ENCODE measurements at places on chromosomes 7 and 10.

DNA sequence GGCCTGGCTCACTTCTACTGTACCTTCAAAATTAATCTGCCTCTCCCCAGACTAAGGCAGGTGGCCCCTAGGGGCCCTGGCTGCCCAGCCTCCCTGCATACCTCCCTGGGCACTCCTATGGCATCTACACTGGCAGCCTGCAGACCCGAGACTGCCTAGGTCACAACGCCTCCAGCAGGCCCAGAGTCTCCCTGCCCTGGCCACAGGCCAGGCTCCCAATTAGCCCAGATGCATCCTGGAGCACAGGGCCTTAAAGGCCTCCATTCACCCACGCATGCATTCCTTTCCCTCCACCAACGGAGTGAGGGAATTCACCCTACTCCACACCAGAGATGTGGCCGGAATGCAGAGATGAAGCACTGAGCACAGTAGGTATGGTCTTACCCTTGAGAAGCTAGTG is 1.9 kb downstream of the CHAT start:
- no peak for DNase-seq

DNA sequence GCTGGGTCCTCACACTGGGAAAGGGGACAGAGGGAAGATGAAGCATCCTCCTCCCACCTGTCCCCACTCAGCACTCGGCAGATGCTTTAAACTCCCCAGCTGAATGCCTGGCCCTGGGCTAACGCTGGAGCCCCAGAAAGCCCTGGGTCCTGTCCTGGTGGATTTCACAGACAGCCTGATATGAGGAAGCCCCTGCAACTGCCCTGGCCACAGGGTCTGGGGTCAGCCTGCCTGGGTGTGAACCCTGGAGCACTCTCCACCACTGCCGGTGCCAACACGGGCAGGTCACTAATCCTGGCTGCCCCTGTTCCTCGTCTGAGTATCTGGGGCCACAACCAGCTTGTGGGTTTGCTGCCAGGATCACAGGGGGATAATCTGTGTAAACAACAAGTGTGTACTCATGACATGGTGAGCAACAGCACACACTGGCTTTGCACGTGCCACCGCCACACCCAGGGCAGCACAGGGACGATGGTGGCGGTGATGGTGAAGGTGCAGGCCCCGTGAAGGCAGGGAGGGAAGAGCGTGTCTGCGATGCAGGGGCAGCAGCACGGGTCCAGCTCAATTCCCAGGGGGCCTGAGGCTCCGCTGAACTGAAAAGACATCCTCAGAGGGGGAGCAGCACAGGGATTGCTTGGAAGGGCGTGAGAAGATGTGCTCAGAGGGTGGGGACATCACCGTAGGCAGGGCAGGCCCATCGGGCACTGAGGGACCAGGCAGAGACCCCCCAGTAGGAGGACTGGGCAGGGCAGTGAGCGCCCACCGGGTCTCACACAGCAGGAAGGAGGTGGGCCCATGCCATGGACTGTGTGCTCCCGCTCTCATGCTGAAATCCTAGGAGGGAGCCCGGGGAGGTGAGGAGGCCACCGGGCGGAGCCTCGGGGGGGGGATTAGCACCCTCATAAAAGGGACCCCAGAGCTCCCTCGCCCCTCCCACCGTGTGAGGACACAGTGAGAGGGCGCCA is 238.7 kb downstream of the MAD1L1 start:
- DNase-seq, result no peak

DNA sequence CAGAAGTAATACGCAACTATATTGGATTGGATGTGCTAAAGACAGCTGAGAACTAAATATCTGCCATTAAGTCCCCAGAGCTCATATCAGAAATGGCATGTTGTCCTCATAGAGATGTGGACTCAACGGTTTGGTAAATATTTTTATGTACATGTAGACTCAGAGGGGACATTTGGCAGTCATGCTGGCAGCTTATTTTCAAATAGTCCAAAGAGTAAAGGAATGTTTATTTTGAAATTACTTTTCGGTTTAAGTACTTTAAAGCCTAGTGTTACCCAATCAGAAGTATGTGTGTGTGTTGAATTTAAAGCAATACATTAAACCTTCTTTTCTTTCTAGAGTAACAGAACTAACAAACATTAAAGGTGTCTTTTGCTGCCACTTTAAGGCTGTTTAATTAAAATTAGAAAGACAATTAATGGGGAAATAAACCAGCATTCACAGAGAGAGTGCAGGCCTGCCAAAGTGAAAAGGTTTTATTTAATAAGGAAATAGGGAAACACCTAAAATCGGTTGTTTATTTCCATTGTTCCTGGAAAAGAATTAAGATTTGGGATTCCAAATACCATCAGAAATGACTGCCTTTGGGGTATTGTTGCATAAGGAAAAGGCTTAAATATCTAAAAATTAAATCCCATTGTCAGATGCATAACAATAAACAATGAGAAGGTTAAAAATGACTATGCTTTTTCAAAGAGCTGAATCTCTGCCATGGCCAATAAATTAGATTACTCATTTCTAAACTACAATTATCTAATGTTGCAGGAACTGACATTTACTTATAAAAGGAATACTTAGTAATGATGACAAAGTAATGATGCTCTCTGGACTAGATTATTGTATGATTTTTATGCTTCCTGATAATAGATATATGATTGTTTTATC is 113.4 kb upstream of the AHR start:
- peak; percentile 14 for DNase-seq

DNA sequence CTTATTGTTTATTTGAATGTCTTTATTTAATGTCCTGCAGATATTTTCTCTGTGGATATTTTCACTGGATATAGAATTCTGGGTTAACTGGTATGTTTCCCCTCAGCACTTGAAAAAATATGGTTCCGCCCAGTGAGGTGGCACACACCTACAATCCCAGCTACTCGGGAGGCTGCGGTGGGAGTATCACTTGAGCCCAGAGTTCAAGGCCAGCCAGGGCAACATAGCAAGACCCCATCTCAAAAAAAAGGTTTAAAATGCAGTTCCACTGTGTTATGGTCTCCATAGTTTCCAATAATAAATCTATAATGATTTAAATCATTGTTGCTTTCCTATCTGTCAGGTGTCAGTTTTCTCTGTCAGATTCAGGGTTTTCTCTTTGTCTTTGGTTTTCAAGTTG is 165.5 kb upstream of the STK17A start:
- DNase-seq, result no peak

DNA sequence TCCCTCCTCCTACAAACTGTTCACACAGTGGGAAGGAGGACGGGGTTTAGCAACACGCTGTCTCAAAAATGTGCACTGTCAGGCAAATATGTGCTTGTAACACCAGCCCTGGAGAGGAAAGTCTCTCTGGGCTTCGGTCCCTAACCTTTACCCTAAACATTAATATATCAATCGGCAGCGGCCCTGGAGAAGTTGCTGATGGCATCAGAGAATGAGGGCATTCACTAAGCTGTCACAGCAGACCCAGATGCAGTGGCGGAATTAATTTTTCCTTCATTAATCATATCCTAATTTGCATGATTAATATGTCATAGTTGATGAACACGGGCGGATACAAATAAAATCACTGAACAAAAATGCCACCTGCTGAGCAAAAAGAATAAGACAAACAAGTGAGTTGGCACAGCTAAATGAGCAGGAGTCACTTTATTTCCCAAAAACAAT is 45.2 kb upstream of the INSIG1 start:
- DNase-seq, result no peak

GRCh38 chr10:114669648-114670047 is 11.6 kb upstream of the ABLIM1 start:
- DNase-seq, result no peak

GRCh38 chr10:77236700-77237099 is 400.9 kb downstream of the KCNMA1 start:
- peak; percentile 64 for DNase-seq

GRCh38 chr7:118590107-118590506 is 365.6 kb downstream of the ANKRD7 start:
- DNase-seq, result no peak

DNA sequence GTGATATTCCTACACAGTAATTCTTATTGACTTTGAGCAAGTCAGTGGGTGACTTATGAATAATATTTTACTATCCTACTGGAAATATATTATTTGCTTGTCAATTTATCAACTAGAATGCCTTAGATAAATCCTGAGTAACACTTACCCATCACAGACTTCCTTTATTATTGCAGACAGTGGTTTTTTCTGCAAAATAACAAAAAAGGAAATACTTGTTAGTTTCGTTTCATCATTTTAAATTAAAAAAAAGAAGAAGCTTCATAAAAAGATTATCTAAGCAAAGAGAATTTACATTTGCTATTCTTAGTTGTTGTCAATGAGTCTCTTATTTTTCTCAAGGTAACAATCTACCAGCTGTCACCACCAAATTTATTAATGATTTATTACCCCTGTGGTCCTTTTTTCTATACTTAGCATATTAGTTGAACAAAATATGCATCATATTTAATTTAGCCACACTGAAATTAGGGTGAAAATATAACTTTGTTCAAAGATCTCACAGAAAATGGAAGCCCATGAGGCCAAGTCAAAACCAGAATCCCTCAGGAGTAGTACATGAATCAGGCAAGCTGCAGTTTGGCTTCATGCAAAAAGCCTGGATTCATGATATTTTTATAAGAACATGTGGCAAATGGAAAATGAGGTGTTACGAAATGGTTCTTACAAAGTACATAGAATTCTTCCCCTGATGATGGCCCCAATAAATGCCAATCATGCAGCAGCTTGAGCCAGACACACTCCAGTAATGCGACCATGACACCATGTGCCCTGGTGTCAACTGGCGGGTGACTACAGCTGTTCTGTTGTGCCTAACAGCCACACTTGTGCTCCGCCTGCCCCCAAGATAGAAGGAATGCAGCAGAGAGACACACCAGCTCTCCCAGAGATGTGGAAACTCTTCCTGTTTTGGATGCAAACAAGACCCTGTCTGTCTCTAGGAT is 132.6 kb downstream of the ELMO1 start:
- no peak for DNase-seq

DNA sequence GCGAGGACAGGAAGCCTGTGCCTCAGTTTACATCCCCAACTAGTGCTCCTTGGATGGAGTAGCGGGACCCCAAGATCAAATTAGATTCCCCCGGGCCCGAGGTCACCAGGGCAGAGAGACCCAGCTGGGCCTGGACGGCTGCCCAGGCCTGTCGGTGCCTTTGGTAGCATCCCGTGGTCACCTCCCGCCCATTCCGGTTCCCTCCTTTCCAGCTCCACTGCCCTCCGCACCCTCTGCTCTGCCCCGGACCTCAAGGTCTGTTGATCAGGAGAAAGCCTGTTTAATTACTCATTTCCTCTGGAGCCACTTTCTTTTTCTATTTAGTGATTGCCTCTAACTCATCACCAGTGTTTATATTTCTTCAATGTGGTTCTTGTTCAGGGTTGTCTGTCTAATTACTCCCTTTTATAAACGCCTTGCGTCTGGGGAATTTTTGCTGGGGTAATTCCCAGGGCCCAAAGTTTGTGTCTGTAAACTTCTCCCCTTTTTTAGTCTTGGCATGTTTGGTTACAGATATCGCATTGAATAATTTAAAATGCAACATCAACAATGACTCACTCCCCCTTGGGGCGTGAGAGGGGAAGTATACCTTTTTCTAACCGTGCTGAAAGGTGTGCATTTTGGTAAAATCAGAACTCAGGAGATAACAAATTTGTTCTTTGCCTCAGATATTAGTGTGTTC is 1.9 kb downstream of the FOXK1 start:
- peak; percentile 84 for DNase-seq

- DNase-seq, result no peak
Observed at GRCh38 chr10:77782328-77783061, 144.1 kb downstream of the DLG5 start.

DNA sequence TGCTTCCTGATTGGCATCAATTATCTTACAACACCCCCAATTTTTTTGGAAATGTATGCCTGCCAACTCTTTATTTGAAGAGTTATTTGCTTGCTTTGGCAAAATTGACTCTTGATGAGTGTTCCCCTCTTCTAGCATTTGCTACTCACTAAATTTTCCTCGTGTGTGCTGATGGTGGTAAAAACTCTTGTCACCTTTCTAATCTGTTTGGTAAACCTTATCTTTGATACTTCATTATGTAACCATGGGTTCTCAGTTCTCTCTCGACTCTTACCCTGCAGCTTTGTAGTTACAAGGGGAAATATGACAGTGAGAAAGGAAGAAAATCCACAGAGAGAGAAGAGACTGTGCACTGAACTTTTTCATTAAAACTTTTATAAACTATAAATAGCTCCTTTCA is 102.5 kb downstream of the CDK14 start:
- no peak for DNase-seq

GRCh38 chr10:11805792-11806191 is 17.4 kb upstream of the PROSER2 start:
- DNase-seq, result no peak

DNA sequence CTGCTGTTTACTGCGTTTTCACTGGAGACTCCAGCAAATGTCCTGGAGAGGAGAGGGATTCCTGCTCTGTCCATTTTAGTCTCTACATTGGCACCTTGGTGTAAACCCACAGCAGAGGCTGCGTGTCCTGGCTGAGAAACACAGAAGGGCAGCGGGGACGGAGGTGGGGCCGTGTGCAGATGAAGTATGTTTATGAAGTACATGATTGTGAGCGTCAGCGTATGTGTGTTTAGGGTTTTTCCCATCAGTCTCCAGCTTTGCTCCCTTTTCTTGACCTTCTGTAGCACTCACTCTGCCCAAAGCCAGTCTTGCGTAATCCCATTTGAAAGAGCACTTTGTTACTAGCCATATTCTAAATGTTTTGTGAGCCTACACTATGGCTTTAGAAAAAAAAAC is 750.7 kb upstream of the SORCS1 start:
- peak; percentile 72 for DNase-seq

GRCh38 chr10:26048756-26049155 is 114.7 kb downstream of the MYO3A start:
- no peak for DNase-seq

DNA sequence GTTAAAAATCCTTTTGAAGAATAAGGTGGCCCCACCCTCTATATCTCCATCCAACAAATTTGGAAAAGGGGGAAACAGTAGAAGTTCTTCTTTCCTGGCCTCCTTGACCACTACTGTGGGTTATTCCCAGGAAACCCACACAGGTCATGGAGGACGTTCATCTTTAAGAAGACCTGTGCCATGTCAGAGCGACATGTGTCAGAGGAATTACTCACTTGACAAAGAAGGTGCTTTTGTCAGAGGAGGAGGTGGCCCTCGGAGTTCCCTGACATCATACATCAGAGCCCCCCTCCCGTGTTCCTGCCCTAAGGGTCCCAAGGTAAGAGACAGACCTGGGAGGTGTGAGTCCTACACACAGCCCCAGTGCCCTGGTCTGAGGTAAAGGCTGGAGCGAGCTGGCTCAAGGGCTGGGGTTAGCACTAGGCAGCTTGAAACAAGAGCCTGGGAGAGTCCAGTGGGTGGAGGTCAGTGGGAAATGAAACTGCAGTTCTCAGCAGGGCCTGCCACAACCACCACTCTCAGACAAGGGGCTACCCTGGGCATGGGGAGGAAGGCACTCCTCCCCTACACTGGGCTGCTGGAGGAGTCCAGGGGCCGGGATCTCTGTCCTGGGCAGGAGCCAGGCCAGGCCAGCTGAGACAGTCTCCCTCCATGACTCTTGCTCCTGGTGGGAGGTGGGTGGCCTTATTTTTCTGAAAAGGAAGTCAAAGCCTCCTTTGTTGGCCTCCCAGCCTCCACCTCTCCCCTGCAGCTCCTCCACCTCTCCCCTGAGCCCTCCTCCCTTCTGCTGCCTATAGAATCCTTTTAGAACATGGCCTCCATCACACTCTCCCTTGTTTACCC is 21.8 kb upstream of the ZMIZ1 start:
- no peak for DNase-seq
